ENCODE measurements at places on chromosomes 5 and 9.

DNA sequence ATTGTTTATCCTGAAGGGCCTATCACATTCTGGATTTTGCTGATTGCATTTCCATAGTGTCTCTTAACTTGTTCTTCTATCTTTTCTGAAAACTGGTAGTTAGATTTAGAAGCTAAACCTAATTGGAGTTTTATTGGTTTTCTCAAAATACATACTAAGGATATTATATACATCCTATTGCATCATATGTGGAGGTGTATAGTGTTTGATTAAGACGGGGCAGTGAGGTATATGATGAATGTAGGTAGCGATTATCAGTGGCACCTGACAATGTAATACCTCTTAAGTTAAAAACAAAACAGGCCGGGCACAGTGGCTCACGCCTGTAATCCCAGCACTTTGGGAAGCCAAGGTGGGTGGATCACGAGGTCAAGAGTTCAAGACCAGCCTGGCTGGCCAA, 35.0 kb downstream of the TGFBR1 start:
- no peak for DNase-seq

- no peak for DNase-seq
Measured at GRCh38 chr9:114677418-114677817, 4.6 kb downstream of the TEX48 start.

- no peak for DNase-seq
Measured at GRCh38 chr9:5529683-5530221, 19.4 kb downstream of the PDCD1LG2 start.

GRCh38 chr9:120650352-120650751, 63.9 kb downstream of the MEGF9 start:
- DNase-seq: no peak

- DNase-seq: no peak
Measured at GRCh38 chr5:143222287-143223231, 180.9 kb downstream of the NR3C1 start.

DNA sequence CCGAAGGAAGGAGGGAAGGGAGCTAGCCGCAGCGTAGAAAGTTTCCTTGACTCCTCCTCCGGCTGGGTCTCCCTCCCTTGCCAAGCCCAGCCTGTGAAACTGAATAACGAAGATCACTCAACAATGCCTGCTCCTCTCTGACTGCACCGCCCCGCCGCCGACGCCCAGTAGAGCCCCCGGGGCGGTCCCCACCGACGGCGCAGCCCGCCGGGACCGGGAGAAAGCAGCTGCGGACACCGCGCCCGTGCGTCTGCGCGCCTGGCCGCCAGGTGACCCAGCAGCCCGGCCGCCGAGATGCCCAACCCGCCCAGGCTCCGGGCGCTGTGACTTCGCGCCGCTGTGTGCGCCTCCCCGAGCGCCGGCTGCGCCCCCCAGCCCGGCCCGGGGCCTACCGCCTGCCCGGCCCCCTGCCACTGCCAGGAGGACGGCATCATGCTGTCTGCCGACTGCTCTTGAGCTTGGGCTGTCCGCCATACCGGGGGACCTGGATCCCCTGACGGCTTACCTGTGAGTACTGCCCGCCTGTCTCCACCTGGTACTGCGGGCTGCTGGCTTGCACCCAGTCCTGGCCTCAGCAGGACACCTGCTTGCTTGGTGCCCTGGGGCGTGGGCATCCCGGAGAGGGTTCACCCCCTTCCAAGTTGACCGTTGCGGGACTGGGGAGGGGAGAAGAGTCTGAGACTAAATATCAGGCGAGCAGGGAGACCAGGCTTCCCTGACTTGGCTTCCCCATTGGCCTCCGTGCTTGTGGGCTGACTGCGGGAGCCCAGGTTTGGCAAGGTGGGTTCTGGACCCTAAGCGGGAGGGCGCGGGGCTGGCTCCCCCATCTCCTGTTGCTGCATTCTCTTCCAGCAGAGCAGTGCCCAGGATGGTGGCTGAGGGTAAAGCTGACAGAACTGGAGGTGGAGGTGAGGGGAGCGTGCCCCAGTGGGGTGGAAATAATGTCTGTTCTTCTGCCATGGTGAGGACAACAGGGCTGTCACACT, 26.2 kb upstream of the SPTLC1 start:
- DNase-seq: no peak

DNA sequence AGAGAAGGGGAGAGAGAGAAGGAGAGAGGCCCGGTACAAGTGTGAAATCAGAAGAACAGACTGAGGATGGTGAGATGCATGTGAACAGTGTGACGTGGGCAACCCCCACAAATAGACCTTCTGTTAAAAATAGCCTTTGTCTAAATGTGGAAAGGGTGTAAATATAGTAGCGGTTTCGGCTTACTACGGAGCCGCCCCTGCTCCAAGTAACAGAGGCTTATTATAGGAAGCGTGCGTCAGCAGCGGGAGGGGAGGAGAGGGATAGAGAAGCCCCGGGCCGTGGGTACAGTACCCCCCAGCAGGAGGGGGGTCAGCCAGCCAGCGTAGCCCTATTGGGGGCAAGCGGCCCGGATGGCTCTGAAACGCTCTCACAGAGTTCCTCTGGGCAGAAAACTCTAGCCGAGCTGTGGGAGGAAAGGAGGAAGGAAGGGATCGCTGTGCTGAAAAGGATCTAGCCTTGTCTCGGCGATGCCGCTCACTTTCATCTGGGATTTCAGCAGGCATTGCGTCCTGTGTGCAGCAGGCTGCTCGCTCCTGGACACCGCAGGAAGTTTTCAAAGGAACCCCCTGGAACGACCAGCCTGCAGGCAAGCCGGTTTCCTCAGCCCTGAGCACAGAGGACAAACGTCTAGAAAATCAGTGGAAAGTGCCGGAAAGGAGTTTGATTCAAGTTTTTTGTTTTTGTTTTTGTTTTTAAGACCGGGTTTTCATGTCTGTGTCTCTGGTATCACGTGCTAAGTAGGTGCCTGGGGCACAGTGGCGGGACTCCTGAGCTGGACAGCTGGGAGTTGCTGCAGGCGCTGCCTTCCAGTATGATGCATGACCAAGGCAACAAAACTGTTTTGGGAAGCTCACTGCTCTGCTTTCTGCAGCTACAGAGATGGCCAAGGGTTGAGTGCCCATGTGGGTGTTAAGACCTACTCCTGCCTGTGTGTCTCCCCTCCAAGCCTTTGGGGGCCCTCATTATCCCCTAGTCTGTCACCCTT, 146.6 kb downstream of the SEC61B start:
- no peak for DNase-seq

DNA sequence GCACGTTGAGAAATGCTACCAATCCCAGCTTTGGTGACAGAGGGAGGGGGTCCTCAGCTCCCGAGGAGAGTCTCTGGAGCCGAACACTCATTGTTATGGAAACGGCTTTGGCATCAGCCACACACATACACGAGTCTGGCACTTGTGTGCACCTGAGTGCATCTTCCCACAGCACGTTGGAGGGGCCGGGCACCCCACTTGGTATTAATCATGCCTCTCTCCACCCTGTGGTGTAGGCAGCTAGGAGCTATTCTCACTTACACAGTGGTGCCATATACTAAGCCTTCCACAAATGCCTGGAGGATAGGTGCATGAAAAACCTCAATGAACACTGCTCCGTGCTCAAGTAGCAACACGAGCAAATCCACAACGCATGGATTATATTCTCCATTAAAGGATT, 133.9 kb upstream of the PANK3 start:
- DNase-seq: no peak

GRCh38 chr9:113623851-113624485, 160.4 kb downstream of the RGS3 start:
- no peak for DNase-seq

GRCh38 chr9:37464006-37464405, 1.2 kb downstream of the ZBTB5 start:
- no peak for DNase-seq

- DNase-seq: no peak
Measured at GRCh38 chr5:93590493-93590892, 7.5 kb downstream of the NR2F1 start.

DNA sequence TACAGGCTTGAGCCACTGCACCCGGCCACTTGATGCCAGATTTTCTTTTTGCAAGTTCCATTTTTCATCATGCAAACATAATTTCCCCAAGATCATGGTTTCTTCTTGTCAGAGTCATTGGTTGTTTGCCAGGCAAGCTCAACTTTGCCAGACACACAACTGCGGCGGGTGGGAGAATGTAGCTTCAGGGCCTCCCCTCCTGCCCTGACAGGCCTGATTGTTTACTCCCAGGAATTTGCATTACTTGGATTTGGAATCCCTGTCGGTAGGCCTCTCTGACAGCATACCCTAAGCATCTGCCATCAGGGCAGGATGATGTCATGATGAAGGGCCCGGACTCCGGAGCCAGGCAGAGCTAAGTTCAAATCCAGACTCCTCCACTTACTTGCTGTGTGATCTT, 15.1 kb downstream of the RPS14 start:
- DNase-seq: no peak
